ENCODE measurements at places on chromosomes 5 and 9.
A peak's percentile ranks its signal among the peaks of the same experiment; 100 is the strongest.

- peak; percentile 59 for DNase-seq
Measured at GRCh38 chr5:135462304-135462703, 10.2 kb upstream of the TIFAB start.

GRCh38 chr9:136208675-136209074 lies 3.7 kb upstream of the LHX3 start:
- DNase-seq = no peak

- no peak for DNase-seq
Measured at GRCh38 chr5:95007921-95008597, 276.8 kb downstream of the MCTP1 start.

DNA sequence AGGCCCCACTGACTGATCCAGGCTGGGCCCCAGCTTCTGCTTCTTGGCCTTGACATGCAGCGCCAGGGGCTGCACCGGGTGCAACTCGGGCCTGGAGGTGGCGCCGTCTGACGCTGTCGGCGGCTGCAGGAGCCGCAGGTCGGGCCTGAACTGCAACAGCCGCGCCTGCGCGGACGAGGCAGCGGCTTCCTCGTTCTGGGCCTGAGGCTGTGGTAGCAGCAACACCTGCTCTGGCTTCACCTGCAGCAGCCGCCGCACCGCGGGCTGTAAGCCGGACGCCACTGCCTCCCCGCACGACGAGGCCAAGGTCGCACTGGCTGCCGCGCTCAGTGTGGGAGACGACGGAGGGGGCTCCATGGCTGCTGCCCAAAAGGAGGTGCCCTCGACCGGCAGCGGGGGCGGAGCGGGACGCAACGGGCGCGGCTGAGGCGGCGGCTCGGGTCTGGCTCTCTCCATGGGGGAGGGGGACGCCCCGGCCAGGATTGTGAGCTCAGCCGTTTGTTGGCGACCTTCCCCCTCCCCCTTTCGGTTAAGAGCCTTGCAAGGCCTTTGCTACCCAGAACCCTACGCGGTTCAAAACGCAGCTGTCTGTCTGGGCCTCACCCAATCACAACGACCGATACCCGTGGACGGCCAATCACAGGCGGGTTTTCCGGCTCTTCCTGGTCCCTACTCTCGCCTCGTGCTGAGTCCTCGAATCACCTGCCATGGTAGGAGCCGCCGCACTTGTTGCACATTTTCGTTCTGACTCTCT lies 438 bp downstream of the SOX30 start:
- no peak for DNase-seq

DNA sequence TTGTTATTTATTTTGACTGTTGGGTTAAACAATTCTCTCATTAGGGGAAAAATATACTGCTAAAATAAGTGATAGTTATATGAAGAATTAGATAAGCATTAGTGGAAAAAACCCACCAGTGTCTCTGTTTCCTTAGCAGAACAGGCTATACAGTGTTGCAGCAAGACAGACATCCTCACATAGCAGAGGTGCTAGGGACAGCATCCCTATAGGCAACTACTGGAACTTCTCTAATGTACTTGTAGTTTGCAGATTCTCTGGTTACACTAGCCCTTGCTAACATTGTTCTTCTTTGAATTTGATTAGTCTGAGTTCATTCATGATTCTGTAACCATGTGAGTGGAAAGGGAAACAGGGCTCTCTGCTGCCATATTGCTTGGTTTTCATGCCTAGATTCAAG lies 661.8 kb upstream of the RGMB start:
- DNase-seq = no peak

DNA sequence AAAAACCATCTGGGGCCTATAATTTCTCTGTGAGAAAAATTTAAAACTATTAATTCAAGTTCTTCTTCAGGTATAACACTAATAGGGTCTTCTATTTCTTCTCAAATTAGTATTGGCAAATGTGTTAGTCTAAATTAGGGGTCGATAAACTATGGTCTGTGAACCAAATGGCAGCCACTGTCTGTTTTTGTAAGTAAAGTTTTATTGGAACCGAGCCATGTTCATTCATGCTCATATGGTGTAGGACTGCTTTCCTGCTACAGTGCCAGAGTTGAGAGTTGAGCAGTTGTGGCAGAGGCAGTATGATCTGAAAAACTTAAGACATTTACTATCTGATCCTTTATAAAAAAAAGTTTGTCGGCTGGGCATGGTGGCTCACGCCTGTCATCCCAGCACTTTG lies 29.1 kb downstream of the SEC61B start:
- DNase-seq = no peak

DNA sequence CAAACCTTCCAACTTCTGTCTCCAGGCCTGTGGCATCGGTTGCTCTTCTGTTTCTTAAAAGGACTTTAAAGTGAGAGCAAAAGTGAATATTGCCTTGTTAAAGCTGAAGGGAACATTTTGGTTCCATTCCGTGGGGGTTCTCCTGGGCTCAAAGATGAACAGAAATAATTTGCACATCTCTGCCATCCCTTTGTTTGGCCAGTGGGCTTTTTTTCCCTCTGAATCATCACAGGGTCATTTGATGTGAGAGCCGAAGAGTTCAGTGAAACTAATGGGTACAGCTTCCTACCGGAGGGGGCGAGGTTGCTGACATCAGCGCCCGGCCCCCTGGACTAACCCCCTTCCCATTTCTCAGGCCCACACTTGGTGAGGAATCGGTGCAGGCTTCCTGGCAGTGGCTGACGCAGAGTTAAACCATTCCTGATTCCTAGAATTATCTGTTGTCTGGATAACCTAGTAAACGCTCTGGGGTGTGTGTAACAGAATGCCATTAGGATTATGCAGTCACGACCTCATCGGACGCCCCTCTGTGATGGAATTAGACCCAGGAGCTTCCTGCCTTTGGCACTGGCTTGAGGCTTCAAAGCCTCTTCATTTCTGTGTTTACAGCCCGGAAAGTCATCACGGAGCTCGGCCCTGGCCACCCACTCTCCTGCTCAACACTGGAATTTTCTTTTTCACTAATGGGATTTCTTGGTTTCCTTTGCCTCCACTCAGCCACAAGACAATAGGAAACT lies 61.6 kb upstream of the RPL26L1 start:
- DNase-seq = peak; percentile 88

GRCh38 chr9:4084435-4084818 lies 215.4 kb downstream of the GLIS3 start:
- no peak for DNase-seq

GRCh38 chr9:114655689-114656088 lies 1.9 kb downstream of the TEX53 start:
- no peak for DNase-seq

DNA sequence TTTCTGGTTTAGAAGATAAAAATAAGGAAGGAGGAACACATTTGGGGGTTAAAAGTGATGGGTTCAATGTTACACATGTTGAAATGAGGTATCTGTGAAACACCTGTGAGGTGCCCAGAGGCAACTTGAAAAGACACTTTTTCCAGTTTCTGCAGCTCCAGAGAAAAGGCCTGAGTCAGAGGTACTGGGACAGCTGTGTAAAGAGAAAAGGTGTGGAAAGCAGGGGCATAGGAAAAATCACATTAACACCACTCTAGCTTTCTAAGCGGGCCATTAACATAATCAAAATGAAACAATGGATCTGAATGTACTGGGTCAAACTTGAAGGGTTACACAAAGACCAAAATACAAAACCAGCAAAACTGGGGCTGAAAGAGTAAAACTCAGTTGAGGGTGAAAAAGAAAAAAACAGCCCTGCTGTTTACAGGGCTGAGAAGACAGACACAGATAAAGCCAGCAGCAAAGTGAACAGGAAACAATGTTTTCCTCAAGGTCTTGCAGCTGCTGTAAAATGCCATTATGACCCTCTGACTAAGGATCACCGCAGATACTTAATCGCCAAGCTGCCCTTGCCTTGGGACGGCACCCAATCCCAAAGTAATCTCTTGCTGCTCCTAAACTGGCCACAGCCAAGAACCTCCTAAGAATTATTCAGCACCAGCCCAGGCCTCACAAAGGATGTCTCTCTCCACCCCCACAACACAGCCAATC lies 104.7 kb downstream of the DROSHA start:
- DNase-seq = no peak

- DNase-seq = no peak
Measured at GRCh38 chr9:37952731-37953130, 48.8 kb upstream of the SLC25A51 start.

DNA sequence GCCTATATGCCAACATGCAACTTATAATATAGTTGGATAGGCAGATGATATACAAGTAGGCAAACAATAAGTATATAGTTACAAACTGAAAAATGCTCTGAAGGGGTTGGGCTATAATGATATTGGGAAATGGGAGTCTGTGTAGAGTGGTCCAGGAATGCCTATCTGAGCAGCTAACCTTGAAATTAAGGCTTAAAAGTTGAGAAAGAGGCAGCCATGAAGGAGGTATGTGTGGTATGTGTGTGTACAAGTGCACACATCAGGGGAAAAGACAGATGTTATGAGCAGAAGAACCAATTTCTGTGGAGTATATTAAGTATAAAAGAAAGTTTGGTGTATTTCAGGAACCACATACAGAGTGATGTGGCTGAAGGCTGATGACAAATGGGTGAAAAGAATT lies 154.9 kb upstream of the PAPPA start:
- DNase-seq = no peak

- DNase-seq = no peak
Measured at GRCh38 chr5:107169867-107170266, 500.9 kb downstream of the EFNA5 start.

GRCh38 chr5:158511454-158511853 lies 588.3 kb downstream of the EBF1 start:
- DNase-seq = no peak

GRCh38 chr5:13955896-13956295 lies 11.4 kb upstream of the DNAH5 start:
- peak; percentile 40 for DNase-seq

DNA sequence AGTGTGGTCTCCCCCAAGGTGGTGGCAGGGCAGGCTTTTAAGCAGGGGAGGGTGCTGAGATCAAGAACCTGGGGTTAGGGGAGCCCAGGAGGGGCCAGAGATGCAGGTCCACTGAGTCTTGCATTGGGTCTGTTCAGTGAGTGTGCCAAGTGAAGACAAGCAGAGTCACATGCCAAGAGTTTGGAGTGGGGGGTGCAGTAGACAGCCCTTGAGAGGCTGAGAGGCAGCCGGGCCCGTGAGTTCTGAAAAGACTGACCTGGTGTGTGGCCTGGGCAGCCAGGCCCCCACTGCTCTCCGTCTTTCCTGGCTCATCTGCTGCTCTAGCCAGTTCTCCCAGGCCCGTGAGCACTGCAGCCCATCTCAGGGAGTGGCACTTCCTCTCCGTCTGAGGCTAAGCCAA lies 120.0 kb downstream of the DAB2IP start:
- DNase-seq = no peak

DNA sequence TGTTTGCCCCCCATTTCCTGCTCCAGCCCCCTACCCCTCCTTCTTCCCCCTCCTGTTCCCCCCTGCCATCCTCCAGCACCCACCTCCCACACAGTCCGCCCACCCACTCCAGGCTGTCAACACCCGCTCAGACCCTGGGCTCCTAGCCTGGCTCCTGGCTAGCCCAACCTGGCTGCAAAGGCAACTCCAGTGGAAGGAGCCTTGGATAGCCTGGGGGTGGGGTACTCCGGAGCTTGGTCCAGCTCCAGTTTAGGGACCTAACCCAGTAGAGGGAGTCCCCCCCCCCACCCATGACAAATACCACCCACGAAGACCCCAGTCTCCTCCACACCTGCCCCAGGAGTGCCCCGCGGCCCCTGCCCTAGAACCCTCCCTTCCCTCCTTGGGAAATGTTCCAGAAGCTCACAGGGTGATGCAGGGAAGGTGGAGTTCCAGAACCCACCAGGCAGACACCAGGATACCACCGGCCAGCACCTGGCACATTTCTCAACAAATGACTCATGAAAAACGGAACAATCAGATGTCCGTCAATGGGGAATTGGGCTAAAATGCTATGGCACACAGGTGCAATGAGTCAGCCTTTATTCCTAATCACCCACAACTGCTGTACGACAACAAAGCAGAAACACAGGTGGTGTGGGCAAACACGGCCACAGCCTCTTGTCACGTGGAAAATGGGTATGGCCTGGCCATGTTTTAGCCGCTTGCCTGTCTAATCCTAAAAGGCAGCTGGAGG lies 901 bp upstream of the SLC12A7 start:
- no peak for DNase-seq

- DNase-seq = no peak
Measured at GRCh38 chr5:39100301-39100850, 26.2 kb upstream of the RICTOR start.

DNA sequence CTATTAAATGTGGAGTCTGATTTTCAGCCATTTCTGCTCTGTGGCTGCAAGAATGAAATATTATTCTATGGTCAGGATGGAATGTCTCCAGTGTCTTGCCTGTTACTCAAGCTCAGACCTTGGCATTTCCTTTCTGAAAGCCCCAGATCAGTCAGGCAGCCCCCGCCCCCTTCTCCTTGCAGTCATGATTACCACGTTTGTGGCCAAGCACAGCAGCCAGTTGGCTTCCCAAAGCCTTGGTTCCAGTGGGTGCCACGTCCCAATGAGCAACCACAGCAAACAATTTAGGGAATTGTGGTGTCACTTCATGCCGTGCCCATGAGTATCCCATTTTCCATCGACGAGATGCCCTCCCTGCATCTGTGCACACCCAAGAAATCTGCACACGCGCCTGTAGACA lies 9.7 kb upstream of the OBP2A start:
- DNase-seq = no peak

DNA sequence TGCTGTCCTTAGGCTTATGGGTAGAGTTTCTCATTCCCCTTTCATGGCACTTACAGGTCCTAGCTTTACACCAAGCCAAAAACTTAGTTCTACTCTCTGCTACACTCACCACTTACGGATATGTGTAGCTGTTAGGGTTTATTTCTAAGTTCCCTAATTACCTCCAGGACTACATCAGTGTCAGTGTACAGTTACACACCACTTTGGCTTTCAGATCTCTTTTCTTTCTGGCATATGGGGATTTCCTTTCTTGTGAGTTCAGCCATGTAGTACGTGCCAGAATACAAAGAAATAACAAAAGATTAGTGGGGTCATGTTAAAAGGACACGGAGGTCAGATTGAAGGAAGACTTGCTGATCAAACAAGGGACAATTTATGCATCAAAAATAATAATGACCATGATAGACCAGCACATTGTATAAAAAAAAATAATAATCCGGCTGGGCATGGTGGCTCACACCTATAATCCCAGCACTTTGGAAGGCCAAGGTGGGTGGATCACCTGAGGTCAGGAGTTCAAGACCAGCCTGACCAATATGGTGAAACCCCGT lies 41.8 kb downstream of the LYRM7 start:
- DNase-seq = no peak

GRCh38 chr5:96478983-96479382 lies 45.9 kb upstream of the PCSK1 start:
- no peak for DNase-seq

GRCh38 chr5:1315709-1316587 lies 21.1 kb upstream of the TERT start:
- no peak for DNase-seq

DNA sequence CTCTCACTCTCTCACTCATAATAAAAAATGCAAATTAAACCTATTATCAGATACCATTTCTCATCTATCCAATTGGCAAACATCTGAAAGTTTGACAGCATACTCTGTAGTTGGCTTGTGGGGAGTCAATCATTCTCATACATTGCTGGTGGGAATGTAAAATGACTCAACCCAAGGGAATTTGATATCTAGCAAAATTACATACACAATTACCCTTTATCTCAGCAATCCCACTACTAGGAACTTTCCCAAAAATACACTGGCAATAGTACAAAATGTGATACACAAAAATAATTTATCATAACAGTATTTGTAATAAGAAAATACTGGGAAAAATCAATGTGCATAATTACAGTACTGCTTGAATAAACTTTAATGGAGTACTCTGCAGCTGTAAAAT lies 731.3 kb downstream of the DTWD2 start:
- no peak for DNase-seq

All from ACHN (cell line).